ENCODE measurements at places on chromosomes 5 and 9.

DNA sequence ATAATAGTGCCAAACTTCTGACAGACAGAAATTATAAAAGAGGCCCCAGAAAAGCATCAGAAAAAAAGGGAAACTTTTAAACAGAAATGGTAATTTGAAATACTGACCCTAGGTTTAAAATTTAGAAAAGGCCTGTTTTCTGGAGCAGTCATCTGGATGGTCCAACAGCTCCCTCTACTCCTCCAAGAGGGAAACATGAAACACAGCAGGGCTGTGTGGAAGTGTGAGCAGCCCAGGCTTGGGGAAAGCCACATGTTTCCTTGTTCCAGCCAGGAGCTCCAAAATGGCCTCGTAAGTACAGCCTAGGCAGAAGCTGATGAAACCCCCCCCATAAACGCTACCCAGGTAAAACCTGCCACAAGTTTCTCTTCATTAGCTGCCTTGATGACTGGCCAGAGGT is 499.3 kb upstream of the ADAMTS16 start:
- no peak for DNase-seq

GRCh38 chr9:13377171-13377925 is 97.9 kb upstream of the MPDZ start:
- DNase-seq, result no peak

DNA sequence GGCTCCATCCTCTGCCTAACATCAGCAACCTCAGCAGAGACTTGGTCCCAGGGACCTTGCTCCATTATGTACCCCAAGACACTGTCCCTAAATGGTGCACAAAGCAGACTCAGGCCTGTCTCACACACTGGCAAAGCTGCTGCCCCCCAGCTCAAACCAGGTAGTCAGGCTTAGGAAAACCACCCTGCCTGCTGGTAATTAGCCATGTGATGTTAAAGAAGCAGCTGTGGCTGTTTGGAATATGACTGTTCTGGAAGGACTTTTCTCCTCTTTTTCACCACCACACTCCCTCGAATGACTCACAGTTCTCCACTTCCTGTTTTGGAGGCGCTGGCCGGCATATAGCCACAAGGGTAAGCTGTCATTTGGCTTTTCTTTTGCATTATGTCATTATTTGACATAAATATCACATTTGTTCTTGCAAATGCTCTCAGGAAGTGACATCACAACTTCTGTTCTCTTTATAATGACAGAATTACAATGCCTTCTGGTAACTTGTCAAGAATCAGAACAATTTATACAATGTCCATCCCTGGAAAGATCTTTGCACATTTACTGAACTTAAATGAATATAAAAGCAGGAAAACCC is 113.9 kb downstream of the SUSD1 start:
- DNase-seq, result no peak

- DNase-seq, result no peak
These were observed 125.7 kb downstream of the FBN2 start for GRCh38 chr5:128412145-128412930.

DNA sequence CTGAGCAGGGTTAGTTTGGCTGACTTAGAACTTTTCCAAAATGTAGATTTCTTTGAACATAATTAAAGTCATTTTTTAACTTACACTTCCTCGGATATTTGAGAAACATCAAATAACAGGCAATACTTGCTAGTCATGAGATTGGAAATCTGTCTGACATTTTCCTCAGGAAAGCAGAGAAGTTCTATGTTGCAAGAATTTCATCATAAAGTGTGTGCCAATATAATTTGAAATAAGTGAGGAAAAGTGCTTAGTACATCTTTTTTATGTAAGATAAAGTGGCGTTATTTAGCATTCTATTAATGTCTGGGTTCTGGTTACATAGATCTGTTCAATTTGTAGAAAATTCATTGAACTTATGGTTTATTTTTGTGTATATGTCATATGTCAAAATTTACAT is 48.7 kb upstream of the C5orf47 start:
- no peak for DNase-seq

DNA sequence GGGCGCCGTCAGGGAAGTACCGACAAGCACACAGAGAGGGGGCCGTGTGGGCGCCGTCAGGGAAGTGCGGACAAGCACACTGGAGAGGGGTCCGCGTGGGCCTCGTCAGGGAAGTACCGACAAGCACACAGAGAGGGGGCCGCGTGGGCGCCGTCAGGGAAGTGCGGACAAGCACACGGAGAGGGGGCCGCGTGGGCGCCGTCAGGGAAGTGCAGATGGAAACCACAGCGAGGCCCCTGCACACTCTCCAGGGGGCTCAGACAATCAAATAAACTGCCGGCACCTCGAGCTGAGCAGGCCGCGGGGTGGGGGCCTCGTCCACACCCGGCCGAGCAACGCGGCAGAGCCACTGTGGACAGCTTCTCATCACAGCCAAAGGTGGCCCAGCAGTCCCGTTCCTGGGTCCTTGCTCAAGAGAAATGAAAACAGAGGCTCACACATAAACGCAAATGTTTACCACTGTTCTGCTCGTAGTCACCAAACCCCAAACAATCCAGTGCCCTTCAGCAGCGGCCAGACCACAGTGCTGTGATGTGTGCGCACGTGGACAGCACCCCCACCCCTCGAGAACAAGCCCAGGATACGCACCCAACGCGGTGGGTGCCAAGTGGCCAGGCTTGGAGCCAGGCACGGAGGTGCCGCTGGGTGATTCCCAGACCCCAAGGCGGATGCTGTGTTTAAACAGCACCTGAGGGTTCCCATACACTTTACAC is 24.7 kb downstream of the TPPP start:
- no peak for DNase-seq

GRCh38 chr5:39119404-39120051 is 45.3 kb upstream of the RICTOR start:
- DNase-seq, result no peak

GRCh38 chr9:88983865-88984542 is 7.3 kb upstream of the S1PR3 start:
- DNase-seq, result no peak

- no peak for DNase-seq
These were observed 16.6 kb upstream of the TGFBI start for GRCh38 chr5:136012041-136012804.

- DNase-seq, result no peak
These were observed 199.4 kb downstream of the MEF2C start for GRCh38 chr5:88683506-88684135.

- no peak for DNase-seq
These were observed 23.8 kb upstream of the NPM1 start for GRCh38 chr5:171363846-171364245.

GRCh38 chr5:124088289-124089032 is 576.5 kb downstream of the CSNK1G3 start:
- no peak for DNase-seq

DNA sequence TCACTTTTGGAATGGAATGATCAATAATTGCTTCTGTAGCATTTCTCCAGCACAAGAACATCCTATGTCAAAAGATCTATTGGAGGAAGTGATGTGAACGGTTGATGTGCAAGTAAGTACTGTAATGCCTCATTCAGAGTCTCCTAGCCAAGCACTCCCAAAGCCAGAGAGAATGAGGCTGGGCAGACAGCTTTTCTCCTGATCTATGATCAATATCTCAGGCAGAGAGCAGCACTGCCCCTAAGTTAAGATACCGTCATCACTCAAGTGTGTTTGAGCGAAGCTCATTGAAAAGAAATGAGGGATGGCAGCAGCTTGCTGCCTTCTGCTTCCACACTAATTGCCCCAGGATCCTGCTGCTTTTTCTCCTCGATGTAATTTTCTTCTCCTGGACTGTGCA is 324.1 kb upstream of the GRAMD2B start:
- DNase-seq, result no peak

- no peak for DNase-seq
These were observed 45.9 kb downstream of the WDR36 start for GRCh38 chr5:111138096-111138495.

- DNase-seq, result no peak
These were observed 11.7 kb downstream of the TIMD4 start for GRCh38 chr5:156951359-156951758.

DNA sequence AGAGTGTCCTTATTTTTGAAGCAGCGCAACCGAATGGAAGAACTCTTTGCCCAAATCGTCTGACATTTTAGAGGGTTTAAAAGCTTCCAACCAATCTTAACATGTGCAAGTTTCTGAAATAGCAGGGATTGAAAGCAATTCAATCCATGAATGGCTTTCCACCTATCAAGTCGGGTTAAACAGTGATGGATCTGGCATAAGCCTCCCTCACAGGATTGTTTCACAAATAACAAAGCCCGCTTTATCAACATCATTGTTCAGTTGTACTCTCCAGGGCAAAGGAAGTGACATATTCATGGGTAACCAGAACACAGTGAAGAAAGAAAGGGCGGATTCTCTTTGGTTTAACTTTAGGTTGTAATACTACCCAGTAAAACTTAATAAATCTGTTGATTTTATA is 497.3 kb downstream of the MTRR start:
- no peak for DNase-seq

DNA sequence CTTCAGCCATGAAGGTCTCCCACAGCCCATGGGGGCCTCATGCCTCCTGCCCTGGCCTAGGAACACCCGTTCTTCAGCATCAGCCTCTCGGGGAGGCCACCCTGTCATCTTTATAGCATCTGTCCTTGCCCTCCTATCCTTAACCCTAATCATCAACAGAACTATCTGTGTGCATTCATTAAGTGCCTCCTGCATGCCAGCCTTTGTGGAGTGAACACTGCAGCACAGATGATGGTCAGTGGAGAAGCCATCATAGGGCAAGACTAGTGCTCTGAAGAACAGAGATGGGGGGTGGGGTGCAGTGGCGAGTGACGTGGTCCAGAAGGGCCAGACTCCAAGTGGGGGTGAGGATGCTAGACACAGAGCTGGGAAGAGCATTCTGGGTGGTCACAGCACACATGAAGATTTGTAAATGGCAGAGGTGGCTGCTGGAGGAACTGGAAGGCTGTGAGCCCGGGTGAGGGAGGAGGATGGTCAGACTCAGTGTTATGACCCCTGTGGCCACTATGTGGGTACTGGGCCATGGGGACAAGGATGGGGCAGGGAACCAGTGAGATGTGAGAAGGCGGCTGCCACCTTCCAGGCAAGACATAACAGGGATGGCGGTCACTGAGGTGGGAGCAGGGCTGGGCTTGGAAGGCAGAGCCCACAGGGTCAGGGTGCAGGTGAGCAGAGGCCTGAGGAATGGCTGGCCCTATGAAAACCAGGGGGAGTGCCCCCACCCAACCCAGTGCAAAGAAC is 3.6 kb upstream of the CARD19 start:
- no peak for DNase-seq

DNA sequence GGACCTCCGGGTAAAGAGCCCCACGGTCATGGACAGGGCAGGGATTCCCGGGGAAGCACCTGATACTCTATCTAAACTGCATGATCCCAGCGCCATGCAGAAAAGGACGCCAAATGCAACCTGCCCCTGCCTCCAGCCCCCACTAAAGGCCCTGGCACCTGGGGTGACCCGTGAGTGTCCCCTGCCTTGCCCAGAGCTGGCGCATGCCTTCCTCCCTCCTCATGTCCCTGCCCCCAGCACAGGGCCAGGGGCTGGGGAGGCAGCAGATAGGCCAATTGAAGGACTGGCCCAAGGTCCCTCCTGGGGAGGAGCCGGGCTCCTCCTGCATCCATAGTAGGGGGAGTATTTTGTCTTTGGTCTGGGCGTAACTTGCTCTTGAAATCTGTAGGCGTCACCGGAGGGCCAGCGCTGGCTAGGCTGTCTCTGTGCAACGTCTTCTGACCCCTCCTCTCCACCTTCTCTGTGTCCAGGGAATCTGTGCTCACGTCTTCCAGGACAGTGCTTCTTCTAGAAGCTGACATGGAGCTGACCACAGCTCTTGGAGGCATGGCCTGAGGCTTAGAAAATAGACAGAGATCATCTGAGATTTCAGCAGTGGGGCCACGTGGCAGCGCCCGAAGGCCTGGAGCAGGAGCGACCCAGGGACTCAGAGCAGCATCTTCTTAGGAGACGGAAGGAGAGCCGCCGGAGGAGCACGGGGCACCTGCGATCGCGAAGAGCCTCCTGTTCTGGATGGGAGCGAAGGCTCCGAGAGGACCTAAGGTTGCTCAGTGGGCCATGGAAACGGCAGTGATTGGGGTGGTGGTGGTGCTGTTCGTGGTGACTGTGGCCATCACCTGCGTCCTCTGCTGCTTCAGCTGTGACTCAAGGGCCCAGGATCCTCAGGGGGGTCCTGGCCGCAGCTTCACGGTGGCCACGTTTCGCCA is 660 bp downstream of the SPAAR start:
- no peak for DNase-seq

- no peak for DNase-seq
These were observed 38.6 kb downstream of the RALGPS1 start for GRCh38 chr9:126953041-126953809.

GRCh38 chr5:38529955-38530646 is 26.3 kb downstream of the LIFR start:
- DNase-seq, result no peak

- DNase-seq, result no peak
These were observed 1.3 kb upstream of the ZBTB34 start for GRCh38 chr9:126859111-126859510.

DNA sequence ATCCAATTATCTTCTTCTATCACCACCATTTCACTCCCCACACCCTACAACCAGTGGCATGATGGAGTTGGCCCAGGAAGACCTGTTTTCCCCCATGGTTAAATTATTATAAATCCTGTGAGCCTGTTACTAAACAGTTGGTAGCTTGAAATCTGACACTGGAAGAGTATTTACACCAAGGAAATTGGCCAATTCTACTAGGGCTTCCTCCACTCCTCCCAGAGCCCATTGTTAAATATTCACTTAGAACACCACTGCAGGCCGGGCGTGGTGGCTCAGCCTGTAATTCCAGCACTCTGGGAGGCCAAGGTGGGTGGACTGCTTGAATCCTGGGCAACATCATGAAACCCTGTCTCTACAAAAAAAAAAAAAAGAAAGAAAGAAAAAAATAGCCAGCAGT is 32.4 kb upstream of the CKS2 start:
- DNase-seq, result no peak

- DNase-seq, result no peak
These were observed 163.5 kb downstream of the SEMA6A start for GRCh38 chr5:116411101-116411571.

- no peak for DNase-seq
These were observed 114.3 kb downstream of the ASTN2 start for GRCh38 chr9:117300371-117301110.

DNA sequence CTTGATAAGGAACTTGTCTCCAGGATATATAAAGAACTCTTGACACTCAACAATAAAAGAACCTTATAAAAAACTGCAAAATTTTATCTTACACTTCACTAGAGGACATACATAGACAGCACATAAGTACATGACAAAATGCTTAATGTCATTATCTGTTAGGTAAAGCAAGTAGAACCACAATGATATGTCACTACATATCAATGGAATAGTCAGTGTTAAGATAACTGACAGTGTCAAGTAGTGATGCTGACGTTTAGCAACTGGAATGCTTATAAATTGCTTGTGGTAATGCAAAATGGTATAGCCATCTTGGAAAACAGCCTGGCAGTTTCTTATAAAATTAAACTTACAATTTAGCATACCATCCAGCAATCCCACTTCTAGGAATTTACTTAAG is 314.1 kb downstream of the KDM4C start:
- no peak for DNase-seq

DNA sequence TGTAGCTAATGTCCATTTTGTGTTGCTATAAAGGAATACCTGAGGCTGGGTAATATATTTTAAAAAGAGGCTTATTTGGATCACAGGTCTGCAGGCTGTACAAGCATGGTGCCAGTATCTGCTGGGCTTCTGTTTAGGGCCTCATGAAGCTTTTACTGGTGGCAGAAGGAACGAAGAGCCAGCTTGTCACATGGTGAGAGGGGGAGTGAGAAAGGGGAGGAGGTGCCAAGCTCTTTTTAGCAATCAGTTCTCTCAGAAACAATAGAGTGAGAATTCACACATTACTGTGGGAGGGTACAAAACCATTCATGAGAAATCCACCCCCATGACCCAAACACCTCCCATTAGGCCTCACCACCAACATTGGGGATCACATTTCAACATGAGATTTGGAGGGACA is 340.9 kb downstream of the RASEF start:
- DNase-seq, result no peak
